Osteoblast (primary cell): ENCODE measurements at places on chromosomes 6 and 20. TPM values are rescaled to one million over a fixed set of nuclear protein-coding genes. Genes with fewer than 3 reads are reported as not detected.
A peak's percentile ranks its signal among the peaks of the same experiment; 100 is the strongest.

DNA sequence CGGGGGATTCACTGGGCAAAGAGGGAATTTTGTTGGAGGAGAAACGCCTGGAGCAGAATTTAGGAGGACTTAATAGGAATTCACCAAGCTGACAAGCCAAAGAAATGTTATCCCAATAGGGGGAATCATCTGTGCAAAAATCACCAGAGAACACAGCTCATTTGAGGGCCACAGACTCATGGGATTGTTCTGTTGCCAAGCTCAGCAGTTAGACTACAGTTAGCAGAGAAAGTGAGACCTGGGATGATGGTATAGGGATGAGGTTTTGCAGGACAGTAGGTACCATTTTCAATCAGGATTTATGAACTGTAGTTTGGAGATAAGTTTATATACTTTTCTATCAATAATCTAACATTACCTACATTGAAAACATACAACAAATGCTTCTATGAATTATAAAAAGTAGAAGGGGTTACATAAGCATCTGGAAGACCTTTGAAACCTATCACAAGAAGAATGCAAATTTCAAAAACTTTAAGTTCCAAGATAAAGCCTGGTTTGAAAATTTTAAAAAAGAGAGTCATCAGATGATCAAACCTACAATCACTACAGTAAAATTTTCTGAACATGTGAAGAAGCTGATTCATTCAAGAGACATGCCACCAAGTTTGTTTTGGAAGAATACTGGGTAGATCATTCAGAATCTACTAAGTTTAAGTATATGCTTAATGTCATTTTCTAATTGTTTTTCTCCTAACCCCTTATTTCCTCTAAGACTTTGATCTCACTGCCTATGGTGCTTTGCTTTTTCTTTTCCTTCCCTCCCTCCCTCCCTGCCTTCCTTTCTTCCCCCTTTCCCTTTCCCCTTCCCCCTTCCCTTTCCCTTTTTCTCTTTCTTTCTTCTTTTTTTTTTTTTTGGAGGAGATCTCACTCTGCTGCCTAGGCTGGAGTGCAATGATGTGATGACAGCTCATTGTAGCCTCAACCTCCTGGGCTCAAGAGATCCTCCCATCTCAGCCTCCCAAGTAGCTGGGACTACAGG, 81.5 kb downstream of the KIF13A start:
- no peak overlapping the region for H3K4me3 ChIP-seq
- H3K27ac ChIP-seq = peak overlapping the region; percentile 95
- H3K36me3 ChIP-seq = no peaks in the 10 kb centered on the region
- H3K27me3 ChIP-seq = no peaks in the 10 kb centered on the region
- H3K4me1 ChIP-seq = peaks cover 50% of the 10 kb centered on the region

- DNase-seq = no peak
- H3K4me1 ChIP-seq = no peaks in the 10 kb centered on the region
- no peak overlapping the region for H3K4me3 ChIP-seq
- H3K27me3 ChIP-seq = no peaks in the 10 kb centered on the region
Observed at GRCh38 chr6:82205930-82206392, 41.6 kb downstream of the IBTK start.

The CLPSL1 gene
- not detected in 2 replicates for total RNA-seq

DNA sequence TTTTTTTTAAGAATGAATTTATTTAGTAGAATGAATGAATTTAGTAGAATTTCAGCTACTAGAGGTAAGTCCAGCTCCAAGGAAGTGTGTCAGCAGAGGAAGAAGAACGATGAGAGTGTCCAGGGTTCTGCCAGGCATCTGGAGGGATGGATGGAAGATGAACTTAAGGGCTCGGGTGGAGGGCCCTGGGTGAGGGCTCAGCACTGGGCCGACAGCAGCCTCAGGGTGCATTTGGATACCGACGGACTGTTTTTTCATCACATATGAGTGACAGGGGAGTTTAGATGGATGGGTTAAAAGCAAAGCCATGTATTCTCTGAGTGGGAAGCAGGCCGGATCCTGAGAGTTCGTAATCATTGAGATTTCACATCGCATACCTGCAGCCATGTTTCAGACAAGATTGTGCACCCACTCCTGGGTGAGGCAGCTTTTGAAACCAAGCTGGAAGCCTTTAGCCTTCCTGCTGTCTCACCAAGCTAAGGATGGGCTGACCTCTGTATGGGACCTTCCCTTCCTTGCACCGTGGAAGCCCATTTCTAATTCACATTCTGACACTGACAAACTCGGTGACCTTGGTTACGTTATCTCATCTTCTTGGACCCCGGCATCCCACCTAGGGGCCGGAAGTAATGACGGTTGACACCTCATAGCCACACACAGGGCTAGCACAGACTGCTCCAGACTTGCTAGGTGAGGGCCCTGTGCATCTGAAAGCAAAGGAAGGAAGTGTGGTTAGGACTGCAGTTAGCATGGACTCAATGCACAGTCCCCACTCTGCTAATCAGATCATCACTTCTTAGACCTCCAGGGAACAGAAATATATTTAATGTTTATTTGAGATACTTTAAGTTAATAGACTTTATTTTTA, 228.5 kb downstream of the SLC24A3 start:
- H3K36me3 ChIP-seq = no peaks in the 10 kb centered on the region
- H3K4me3 ChIP-seq = no peak overlapping the region
- no peak overlapping the region for H3K27ac ChIP-seq

GRCh38 chr6:100846276-100846675, 34.9 kb downstream of the ASCC3 start:
- H3K4me3 ChIP-seq = no peak overlapping the region
- H3K4me1 ChIP-seq = peaks cover 6% of the 10 kb centered on the region
- H3K27ac ChIP-seq = no peak overlapping the region
- DNase-seq = no peak
- H3K36me3 ChIP-seq = peaks cover 10% of the 10 kb centered on the region
